Brain pericyte (primary cell): ENCODE measurements at places on chromosomes 16 and 17.
A peak's percentile ranks its signal among the peaks of the same experiment; 100 is the strongest.

DNA sequence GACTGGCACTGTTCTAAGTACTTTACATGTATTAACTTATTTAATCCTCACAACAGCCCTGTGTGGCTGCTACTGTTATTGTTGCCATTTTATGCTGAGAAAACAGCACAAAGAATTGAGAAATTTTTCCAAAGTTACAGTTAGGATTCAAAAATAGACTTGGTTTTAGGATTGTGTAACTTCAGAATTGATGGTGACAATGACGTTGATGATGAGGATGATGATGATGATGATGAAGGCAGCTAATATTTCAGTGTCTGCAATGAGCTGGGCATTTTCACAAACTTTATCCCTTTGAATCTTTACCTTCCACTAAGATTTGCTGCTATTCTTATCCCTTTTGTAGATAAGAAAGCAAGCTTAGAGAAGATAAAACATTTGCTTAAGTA, 22.1 kb downstream of the PRKCB start:
- DNase-seq = no peak

DNA sequence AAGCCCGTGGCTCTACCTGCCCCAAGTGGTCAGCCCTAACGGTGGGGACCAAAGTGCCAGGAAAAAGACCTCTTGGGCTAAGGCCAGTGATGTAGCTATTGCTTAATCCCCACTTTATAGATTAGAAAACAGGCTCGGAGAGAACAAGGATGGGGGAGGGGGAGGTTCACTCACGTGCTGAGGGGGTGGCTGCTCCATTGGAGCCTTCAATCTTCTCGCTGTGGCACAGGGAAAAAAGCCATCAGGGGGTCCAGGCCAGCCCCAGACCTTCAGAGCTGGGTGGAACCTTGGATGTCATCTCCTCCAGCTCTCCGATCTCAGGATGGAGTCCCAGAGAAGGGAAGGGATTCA, 45.9 kb downstream of the SRCIN1 start:
- DNase-seq = no peak

- DNase-seq = no peak
These were observed 8.3 kb upstream of the SDR42E1 start for GRCh38 chr16:82019535-82019934.

- no peak for DNase-seq
These were observed 37.4 kb downstream of the CDR2 start for GRCh38 chr16:22337045-22337444.

- no peak for DNase-seq
These were observed 169.9 kb downstream of the SPECC1 start for GRCh38 chr17:20179041-20179440.

DNA sequence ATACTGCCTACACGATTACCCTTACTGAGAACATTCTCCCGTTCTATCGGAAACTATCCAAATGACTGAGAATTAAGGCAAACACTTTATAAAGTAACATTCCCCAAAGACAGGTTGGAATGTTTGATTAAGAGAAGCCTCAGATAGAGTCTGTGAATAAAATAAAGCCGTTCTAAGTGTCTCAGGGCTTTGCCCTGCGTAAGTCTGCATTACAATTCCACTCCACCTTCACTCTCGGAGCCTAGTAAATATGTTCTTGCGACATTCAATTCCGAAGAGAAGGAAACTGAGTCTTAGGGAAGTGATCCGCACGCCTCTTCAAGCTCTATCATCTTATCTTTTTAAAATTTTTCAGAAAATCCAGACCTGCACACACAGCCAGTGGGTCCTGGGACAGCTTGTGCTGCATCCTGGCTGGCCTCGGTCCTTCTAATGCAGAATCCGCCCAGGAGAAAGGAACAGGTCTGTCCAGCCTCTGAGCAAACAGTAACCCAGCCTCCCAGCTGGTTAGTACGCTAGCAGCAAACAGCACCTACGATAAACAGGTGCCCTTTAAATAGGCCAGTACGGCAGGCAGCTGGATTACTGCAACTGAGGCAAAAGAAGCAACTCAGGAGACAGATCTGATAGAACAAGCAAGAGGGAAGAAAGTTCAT, 254.1 kb upstream of the IRX3 start:
- DNase-seq = no peak

GRCh38 chr17:2954898-2955445, 108.4 kb downstream of the OR1D5 start:
- peak; percentile 38 for DNase-seq

GRCh38 chr17:606508-607250, 108.0 kb downstream of the VPS53 start:
- no peak for DNase-seq

DNA sequence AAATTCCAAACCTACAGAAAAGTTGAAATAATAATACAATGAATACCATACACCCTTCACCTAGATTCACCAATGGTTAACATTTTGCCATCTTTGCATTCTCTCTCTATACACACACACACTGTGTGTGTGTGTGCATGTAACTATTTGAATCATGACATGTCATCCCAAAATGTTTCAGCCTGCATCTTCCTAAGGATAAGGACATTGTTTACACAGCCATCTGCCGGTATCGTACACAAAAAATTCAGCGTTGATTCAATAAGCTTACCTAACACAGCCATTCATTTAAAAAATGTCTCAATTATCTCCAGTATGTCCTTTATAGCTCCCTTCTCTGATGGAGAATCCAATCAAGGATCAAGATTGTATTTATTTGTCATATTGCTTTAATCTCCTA, 3.9 kb downstream of the MXRA7 start:
- DNase-seq = no peak

- DNase-seq = no peak
These were observed 29.4 kb upstream of the BAHCC1 start for GRCh38 chr17:81365601-81366585.

- no peak for DNase-seq
These were observed 24.1 kb downstream of the PRKCA start for GRCh38 chr17:66326476-66327047.

DNA sequence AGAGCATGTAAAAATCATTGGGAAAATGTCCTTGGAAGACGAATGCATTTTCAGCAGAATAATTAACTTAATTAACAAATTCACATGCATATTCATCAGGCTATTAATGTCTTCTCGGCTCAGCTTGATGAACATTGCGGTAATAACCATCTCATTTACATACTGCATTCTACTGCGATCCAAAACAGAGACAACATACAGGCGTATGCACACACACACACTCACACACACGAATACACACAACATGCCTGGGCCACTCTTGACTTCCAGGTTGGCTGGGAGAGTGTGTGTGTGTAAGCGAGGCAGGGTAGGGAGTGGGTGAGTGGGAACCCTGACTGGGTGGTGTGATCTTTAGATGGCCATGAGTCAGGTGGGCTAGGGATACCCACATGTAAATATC, 44.7 kb downstream of the NEUROD2 start:
- no peak for DNase-seq
